ENCODE measurements at places on chromosomes 16 and 17. TPM values are rescaled to one million over a fixed set of nuclear protein-coding genes. Genes with fewer than 3 reads are reported as not detected.
A peak's percentile ranks its signal among the peaks of the same experiment; 100 is the strongest.

DNA sequence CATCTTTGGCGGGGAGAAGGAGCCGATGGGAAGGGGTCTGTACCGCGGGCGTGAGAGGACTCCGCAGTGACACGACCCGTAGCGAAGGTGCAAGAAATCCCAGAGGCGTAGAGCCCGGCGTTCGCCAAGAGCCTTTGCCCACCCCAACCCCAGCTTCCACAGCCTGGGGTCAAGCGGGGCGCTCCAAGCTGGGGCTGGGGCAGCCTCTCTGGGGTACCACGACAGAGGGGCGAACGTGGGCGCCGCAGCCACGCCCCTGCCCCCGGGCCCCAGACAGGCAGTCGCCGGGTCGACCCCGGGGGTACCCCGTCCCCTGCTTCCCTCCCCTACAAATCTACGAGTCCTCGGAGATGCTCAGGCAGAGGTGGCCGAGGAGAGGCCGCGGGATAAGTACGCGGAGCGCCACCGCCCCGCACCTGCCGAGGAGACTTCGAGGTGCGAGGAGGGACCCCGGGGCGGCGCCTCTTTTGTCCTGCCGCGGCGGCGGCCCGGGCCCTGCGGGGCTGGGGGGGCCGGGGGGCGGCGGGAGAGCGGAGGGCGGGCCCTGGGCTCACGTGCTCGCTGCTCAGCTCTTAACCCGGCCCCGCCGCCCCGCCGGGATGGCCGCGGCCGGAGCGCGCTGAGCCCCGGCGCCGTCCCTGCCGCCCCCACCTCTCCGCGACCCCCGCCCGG lies at the start of gene ADAM11:
Gene ADAM11, plus strand, starts transcription at position 575 of the 672 bp plus-strand sequence. CDS start 212 bp downstream, outside the sequence.
- peak; percentile 18 for DNase-seq
- H3K36me3 ChIP-seq, result no peaks in the 10 kb centered on the region
- H3K4me3 ChIP-seq, result no peak within 1 kb of the TSS
- no peaks in the 10 kb centered on the region for H3K27me3 ChIP-seq

- DNase-seq, result no peak
- no peak overlapping the region for H3K27ac ChIP-seq
- peaks cover 24% of the 10 kb centered on the region for H3K27me3 ChIP-seq
- H3K36me3 ChIP-seq, result no peaks in the 10 kb centered on the region
These were observed 4.4 kb downstream of the PRSS36 start for GRCh38 chr16:31145398-31145990.

DNA sequence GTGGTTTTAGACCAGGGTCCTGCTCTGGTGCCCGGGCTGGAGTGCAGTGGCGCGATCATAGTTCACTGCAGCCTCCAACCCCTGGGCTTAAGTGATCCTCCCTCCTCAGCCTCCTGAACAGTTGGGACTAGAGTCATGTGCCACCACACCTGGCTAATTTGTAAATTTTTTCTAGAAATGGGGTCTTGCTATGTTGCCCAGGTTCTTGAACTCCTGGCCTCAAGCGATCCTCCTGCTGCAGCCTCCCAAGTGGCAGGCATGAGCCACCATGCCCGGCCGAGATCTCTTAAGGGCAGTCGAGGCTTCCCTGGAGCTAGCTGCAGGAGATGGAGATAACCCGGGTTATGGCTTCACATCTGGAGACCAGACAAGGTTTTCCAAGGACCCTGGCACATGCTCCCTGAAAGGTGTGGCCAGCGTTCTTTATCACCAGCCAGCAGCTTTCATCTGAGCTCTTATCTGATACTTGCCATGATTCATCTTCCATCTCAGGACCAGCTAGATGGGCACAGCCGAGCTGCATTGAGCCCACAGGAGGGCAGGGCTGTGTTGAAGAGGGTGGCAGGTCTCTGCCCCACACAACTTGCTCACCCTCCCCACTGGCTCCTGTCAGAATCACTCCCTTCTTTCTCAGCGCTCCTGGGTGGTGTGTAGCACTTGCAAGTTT lies 28.6 kb downstream of the SCNN1B start:
- H3K27ac ChIP-seq, result no peak overlapping the region
- no peaks in the 10 kb centered on the region for H3K4me1 ChIP-seq
- no peak overlapping the region for H3K4me3 ChIP-seq
- DNase-seq, result no peak

SRL gene
- 2.1 TPM for total RNA-seq

GRCh38 chr16:29897333-29897732 lies 2.0 kb downstream of the SEZ6L2 start:
- DNase-seq, result no peak
- H3K4me1 ChIP-seq, result peaks cover 6% of the 10 kb centered on the region
- H3K27me3 ChIP-seq, result no peaks in the 10 kb centered on the region
- no peak overlapping the region for H3K27ac ChIP-seq
- no peaks in the 10 kb centered on the region for H3K36me3 ChIP-seq
- H3K4me3 ChIP-seq, result no peak overlapping the region

GRCh38 chr17:42682722-42683403 lies 532 bp downstream of the CNTNAP1 start:
- no peaks in the 10 kb centered on the region for H3K36me3 ChIP-seq
- peaks cover 4% of the 10 kb centered on the region for H3K4me1 ChIP-seq
- H3K27me3 ChIP-seq, result peaks cover 32% of the 10 kb centered on the region
- DNase-seq, result peak; percentile 69
- no peak overlapping the region for H3K27ac ChIP-seq

- H3K27me3 ChIP-seq, result no peaks in the 10 kb centered on the region
- H3K4me1 ChIP-seq, result no peaks in the 10 kb centered on the region
- no peak overlapping the region for H3K4me3 ChIP-seq
- peak; percentile 73 for DNase-seq
- no peaks in the 10 kb centered on the region for H3K36me3 ChIP-seq
These were observed 42.5 kb downstream of the MYH3 start for GRCh38 chr17:10614536-10615155.

DNA sequence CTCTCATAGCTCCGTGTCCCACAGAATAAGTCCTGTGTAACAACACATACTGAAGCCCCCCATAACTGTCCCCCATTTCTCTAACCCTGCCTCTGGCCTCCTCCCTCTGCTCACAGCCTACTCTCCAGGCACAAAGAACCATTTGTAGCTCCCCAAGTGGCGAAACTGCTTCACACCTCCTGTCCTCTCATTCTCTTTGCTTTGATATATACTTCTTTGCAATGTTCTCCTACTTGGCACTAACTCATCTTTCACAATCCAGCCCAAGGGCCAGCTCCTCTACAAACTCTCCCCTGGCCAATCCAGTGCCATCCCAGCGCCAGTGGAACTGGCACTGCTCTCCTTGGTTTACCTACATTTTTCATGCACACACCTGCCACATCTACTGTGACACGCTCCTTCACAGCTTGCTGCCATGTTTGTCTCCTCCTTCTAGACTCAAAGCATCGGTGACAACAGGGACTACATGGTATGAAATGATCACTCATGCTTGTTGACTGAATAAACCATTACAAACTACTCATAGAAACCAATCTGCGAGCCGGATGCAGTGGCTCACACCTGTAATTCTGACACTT lies 12.8 kb downstream of the CYTH1 start:
- no peak overlapping the region for H3K27ac ChIP-seq
- no peaks in the 10 kb centered on the region for H3K36me3 ChIP-seq
- H3K4me3 ChIP-seq, result no peak overlapping the region

DNA sequence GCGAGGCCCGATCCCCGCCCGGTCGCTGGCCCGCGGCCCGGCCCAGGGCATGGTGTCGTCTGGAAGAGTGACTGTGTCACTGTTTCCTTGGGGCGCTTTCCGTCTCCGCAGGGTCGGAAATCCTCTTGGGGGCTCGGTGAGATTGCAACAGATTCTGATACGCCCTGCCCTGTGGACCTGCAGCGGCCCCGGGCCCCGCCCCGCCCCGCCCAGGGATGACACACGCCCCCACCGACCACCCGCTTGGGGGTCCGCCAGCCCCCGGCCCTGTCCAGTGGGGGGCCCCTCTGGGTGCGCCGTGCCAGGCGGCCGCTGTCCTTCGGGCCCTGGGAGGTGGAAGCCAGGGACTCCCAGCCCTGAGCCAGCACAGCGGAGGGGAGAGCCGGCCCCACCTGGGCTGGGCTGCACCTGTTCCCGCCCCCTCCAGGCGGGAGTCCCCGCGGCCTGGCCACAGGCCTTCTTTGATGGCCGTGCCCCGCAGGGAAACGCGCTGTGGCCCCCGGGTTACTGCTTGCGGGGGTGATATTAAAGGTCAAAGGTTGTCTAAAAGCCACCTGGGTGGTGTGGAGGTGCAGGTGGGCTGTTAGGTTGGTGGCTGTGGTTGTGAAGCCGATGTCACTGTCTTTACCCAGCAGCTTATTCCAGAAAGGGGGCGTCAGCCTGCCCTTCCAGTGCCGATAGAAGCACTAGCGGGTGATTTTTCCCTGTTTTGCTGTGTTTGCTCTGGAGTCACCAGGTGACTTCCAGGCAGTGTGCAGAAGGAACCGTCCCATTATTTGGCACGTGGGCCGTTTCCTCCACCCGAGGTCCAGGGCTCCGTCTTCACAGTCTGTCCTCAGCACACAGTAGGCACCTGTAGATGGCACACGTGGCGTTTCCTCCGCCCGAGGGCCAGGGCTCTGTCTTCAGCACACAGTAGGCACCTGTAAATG lies 752 bp downstream of the TBC1D24 start:
- H3K36me3 ChIP-seq, result no peaks in the 10 kb centered on the region
- no peak overlapping the region for H3K27ac ChIP-seq
- peaks cover 28% of the 10 kb centered on the region for H3K4me1 ChIP-seq
- no peaks in the 10 kb centered on the region for H3K27me3 ChIP-seq
- DNase-seq, result peak; percentile 47

- DNase-seq, result no peak
- H3K36me3 ChIP-seq, result peaks cover 9% of the 10 kb centered on the region
- no peaks in the 10 kb centered on the region for H3K27me3 ChIP-seq
- H3K4me1 ChIP-seq, result no peaks in the 10 kb centered on the region
- no peak overlapping the region for H3K27ac ChIP-seq
These were observed 90.4 kb downstream of the STH start for GRCh38 chr17:46089389-46089965.
